ENCODE measurements at places on chromosomes 13 and 19.

DNA sequence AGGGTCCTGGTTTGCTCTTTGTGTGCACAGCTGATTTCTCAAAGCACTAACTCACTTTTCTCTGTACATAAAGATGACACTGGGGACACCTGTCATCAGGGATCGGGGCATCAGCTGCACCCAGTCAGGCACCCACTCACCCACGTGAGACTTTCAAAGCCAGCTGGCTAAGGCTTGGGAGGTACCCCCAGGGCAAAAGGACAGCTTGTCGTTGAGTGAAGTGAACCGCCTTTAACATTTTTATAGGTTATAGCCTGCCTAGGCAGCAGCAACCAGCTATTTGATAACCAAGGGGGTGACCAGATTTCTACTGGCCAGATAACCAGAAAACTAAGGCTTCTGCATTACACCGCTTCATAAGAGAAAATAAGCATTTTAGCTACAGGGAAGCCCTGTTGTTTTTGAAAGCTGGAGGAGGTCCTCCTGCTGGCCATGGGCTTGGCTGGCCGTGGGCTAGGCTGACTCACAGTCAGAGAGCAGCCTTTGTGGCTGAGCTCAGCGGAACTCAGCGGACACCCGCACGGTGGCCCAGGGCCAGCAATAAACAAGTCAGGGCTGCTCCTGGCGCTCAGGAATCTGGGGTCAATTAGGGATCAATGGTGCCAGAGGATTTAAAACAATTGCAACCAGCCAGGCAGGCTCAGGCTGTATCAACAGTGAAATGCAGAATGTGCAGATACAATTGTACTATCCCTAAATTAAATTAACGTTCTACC, 57.1 kb downstream of the ALOX5AP start:
- DNase-seq: no peak

DNA sequence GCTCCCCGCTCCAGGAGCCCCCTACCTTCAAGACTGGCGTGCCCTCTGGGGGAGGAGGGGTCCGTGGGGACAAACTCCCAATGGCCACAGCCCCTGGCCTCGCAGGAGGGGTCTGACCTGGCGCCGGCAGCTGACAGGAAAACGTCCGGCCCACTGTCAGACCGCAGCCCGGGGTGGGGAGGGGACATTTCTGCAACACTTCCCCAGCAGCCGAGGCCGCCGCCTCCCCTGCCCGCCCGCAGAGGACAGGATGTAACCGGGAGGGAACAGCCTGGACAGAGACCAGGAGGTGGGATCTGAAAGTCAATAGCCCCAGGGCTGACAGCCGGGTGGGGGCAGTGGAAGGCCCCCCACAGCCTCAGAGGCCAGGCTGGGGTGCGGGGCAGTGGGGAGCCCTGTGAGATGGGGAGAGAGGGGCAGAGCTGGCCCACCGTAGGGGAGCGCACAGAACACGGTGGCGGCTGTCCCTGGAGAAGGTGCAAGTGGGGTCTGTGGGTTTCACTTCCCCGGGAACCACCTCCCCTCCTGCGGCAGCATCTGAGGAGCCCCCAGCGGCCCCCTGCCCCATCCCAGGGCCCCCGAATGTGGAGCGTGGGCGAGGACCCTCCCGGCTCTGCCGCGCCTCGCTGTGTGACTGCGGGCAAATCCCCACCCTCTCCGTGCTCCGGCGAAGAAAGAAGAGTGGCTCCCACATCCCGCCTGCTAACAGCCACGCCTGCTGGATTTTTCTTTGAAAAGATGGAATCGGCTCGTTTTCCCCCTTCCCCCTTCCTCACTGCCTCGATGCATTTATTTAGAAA, at the start of gene PEAK3:
PEAK3 (minus strand) TSS at position 114 of the 800 bp plus-strand sequence. CDS start 1,244 bp downstream, outside the sequence.
- no peak for DNase-seq

GRCh38 chr13:20465218-20465879, 60.3 kb downstream of the CRYL1 start:
- no peak for DNase-seq

- no peak for DNase-seq
Measured at GRCh38 chr19:49761625-49762311, 1.3 kb downstream of the TSKS start.

DNA sequence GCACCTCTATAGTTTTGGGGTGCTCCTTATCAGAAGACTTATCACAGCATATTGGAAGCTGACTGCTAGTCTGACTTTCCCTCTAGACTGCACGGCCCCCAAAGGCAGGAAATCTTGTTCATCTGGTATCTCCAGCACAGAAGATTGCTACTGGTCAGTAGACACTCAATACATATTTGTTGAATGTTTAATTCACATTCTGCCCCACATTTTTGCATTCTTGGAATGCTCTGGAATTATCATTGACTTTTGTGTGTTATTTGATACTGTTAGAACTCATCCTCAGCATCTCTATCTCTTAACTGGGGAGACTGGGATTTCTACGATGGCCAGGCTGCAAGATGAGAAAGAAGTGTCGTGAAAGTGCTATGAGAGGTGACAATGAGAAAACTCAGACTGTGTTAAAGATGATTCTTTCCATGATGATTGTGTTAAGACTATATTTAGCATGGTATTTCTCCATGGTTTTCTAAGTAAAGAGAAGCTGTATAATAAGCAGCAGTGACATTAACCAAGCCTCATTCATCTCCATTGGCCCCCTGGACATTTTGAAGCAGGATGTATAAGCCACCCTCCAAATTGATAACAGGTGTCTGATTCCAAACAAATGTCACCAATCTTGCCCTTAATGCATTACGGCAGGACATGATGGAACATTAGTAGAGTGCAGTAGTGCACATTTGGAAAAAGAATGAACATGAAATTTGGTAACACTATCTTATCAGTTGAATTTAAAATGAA, 440.9 kb downstream of the RFC3 start:
- no peak for DNase-seq

DNA sequence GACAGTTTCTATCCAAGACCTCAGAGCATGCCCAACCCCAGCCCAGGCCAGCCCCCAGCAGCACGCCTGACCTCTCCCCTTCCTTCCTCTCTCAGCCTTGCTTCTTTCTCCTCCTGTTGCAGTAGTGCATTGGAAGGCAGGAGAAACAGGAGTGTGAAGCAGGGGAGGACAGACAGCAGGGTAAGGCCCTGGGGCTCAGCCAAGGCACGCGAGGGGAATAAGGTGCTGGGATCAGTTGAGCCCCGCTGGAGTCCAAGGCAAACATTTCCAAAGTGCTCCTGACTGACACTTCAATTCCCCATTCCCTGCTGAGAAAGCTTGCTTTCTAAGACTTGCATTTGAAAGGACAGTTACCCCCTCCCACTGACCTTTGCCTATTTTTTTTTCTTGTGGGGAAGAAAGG, 73.1 kb upstream of the OLFM4 start:
- no peak for DNase-seq

DNA sequence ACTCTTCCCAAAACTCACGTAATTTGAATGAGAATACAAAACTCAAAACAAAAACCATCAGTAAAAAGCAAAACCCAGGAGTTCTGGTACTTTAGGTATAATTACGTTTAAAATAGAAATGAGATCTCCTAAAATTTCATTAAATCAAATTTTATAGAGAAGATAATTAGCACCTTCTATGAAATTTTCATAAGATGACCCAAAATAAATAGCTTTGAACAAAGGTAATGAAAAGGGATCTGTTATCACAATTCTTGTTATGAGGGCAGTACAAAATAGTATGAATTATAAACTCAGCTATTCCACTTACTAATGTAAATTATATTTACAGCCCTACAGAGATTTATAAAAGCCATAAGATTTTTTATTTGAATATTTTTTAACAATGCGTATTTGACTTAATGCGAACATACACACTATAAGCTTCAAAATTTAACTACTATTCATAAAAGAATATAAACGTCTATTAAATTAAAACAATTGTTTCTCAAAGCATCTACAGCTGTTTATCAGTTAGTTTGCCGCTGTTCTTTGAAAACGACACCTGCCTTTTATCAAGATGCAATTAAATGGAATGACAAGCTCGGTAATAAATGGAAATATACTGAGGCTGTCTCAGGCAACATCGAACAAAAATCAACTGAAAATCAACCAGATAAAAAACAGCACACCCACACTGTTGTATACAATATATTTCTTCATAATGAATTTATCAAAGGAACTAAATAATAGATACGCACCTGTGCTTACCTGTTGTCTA, 63.8 kb downstream of the KCNRG start:
- no peak for DNase-seq

- no peak for DNase-seq
Measured at GRCh38 chr13:97109256-97109655, 112.9 kb upstream of the MBNL2 start.

GRCh38 chr19:58044886-58045285, 11.1 kb downstream of the ZSCAN1 start:
- no peak for DNase-seq

GRCh38 chr13:66716538-66716937, 513.6 kb downstream of the PCDH9 start:
- no peak for DNase-seq

DNA sequence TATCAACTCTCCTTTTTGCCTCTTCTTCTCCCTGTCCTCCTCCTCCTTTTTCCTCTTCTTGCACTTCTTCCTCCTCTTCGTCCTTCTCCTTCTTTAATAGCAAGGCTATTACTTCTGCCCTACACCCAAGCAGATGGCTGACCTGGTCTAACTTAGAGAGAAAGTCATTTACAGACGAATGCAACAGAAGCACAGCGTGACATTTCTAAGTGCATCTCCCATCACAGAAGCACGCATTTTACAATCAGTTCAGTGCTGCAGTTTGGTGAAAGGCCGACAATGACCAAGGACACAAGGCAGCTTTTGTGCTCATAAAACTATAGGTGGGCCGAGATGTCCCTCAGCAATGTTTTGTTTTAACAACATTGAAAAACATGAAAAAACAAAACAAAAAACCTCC, 231.5 kb downstream of the FGF14 start:
- DNase-seq: no peak
